ENCODE measurements at places on chromosomes 6 and 20.

DNA sequence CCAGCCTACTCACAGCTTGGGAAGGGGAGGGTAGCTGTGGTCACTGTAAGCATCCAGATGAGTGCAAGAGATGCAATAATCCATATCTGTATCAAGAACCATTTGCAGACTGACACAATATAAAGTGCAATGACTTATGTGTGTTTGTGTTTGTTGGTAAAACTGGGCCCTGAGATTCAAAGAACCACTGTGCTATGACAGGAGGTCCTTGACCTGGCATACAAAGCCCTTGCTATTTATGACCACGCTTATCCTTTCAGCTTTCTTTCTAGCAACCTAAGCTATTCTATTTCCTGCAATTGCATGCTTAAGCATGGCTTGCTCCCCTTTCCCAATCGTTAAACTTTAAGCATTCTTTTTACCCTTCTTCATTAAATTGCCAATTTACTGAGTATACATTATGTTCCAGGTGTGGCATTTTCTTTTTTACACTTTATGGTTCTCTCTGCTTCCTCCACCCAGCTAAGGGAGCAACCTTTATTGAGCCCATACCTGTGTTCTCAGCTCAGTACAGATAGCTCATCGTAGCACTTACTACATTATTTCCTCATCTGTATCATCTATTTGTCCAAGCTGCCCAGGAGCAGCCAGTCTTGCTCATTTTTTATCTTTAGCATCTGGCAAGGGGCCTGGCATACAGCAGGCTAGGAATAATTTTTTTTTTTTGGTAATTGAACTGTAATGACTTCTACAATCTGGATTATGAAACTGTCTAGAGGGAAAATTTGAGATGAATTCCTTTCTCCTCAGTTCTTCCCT lies 3.5 kb downstream of the MCUR1 start:
- DNase-seq, result peak; percentile 50

- DNase-seq, result no peak
Measured at GRCh38 chr6:6243846-6244245, 76.6 kb downstream of the F13A1 start.

- DNase-seq, result no peak
Measured at GRCh38 chr6:167717455-167717854, 109.3 kb upstream of the AFDN start.

GRCh38 chr6:35287671-35288396 lies 9.8 kb upstream of the DEF6 start:
- peak; percentile 41 for DNase-seq

DNA sequence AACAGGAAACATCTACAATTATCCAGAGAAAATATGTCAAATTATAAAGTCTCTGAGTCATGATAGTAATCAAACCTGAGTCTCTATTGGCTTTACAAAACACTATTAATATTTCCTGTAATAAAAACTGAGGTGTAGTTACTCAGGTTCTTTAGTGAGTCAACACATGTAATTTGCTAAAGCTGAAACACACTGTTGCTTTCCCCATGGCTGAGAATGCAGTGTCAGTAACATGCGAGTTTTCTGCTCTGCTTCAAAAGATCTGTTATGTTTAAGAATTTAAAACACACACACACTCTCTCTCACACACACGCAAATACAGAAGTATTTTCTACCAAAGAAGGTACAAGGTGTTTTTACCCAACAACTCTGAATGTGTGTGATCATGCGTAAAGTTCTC lies 38.6 kb downstream of the ATXN1 start:
- no peak for DNase-seq

DNA sequence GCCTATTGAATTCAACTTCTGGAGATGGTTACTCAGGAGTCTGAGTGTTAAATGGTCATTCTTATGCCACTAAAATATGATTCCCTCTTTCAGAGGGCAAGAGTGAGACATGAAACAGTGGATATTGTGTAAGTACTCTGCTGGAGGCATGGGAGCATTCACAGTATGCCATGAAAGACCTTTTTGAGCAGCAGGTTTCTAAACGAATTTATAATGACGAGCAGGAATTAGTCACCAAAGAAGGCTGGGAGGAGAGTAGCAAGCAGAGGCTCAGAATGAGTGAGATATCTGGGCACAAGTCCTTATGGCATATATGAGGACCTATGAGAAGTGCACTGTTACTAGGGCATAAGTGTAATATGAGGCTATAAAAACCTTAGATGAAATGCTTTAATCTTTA lies 10.9 kb upstream of the MYB start:
- DNase-seq, result no peak

DNA sequence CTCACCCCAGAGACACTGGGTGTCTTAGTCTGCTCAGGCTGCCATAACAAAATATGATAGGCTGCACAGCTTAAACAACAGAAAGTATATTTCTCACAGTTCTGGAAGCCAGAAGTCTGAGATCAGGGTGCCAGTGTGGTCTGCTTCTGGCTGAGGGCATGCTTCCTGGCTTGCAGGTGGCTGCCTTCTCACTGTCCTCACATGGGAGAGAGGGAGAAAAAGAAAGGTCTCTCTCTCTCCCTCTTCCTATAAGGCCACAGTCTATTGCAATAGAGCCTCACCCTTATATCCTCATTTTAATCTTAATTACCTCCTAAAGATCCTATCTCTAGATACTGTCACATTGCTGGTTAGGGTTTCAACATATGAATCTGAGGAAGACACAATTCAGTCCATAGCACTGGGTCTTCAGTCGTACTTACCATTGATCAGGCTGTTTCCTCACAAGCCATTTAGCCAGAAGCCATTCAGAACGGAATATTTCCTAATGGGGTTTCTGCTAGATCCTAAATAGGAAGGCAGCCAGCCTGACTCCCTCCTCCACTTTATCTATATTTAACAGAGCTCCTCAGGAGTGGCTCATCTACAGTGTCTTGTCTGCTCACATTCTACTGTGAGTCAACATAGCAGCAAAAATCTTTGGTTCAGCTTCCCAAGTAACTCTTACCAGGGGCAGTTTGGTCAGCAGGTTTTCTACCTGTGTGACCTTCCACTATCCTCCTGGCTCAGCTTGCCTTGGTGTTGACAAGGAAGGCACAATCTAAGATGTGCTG lies 42.2 kb downstream of the CD164 start:
- no peak for DNase-seq

DNA sequence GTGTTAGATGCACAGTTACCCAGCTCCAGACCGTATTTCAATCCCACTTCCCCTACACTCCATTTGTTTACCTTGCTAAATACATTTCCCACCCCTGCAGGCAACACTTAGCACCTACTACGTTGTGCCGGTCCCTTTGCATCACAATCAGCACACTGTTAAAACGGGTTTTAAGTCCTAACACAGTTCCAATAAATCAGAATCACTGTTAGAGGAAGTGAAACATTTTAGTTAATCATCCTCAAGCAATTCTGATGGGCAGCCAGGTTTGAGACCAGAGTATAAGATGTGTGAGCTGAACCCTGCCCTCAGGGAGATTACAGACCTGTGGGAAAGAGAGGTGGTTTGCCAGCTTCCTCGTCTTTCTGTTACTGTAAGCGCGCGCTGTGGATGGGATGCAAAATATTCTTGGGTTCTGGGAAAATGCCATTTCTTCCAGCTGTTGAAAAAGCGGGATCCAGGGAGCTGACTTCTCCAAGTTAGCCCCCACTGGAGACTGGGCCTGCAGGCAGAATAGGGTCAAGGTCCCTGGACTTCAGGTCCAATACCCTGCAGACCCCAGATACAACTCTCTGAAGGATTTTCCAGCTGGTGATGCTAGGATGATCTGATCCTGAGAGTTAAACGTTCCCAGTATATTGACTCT lies 3.1 kb downstream of the ZCCHC3 start:
- DNase-seq, result no peak

GRCh38 chr6:21143645-21144044 lies 449.9 kb upstream of the SOX4 start:
- DNase-seq, result no peak

GRCh38 chr6:11747021-11747420 lies 31.6 kb downstream of the ADTRP start:
- no peak for DNase-seq

DNA sequence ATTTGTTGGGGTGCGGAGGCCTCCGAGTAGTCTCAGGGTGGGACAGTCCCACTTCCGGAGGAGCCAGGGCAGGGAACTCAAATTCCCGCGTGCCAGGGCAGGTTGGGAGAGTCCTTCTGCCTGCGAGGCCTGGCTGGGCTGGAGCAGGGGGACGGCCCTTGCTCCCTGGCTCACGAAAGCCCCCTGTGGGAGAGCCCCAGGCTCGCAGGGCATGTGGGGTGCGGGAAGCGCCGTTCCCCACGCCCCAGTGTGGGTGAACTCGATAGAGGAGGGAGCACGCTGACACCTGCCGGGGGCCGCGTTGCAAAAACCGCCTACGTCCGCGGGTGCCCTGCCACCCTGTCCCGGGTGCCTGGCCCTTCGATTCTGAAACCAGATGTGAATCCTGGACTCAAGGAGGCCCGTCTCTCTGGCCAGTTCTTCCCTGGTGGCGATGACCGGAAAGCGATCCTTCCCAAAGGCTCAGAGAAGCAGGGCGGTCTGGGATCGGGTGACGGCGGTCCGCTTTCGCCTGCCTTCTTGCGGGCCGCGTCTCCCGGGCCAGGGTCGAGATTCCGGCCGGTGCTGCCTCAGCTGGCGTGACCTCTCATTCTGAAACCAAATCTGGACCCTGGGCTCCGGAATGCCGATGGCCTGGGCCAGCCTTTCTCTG lies 1846.5 kb upstream of the DEFB115 start:
- DNase-seq, result no peak

GRCh38 chr6:38039502-38039901 lies 220.0 kb downstream of the ZFAND3 start:
- DNase-seq, result no peak

DNA sequence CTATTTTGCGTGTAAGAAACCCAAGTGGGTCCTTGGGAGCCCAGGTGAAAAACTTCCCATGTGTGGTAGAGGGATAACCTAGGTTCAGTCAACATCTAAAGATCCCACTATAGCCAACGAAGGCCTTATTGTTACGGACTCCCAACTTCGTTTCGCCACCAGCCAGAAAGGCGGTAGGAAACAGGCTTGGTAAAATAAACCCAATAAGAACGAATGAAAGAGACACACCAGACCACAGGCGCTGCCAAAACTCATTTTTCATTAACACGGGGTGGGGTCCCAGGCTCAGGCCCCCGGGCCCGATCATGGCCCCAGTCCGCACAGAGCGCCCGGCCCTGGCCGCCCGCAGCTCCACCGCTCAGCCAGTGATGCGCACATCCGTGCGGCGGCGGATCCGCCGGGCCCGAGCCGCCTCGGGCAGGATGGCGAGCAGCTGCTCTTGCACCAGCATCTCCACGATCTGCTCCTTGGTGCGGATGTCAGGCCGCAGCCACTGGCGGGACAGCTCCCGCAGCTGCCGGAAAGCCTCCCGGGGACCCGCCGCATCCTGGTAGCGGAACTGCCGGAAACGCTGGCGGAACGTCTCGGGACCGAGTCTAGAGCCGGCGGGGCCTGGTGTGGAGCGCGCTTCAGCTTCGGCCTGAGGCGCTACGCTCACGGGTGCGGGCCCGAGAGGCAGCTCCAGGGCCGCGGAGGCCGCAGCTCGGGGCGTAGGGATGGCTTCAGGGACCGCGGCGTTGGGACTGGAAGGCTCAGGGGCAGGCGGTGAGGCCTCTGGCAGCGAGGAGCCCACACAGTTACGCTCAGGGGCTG lies 709 bp downstream of the SCAND1 start:
- DNase-seq, result peak; percentile 45

DNA sequence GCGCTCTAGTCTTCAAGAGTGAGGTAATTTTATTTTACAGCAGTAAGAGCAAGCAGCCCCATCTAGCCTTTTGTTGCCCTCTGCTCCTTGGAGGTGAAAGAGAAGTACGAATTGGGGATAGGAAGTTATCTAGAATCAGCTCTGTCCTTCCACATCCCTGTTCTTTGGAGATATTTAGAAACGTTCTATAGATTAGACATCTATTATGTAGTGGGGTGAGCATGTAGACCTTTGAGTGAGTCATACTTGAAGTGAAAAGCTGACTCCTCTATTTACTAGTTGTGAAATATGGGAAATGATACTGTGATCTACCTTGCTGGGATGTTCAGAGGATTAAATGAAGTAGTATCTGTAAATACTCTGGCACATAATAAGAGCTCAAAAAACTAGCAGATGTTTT lies 36.0 kb upstream of the SLC35D3 start:
- no peak for DNase-seq

DNA sequence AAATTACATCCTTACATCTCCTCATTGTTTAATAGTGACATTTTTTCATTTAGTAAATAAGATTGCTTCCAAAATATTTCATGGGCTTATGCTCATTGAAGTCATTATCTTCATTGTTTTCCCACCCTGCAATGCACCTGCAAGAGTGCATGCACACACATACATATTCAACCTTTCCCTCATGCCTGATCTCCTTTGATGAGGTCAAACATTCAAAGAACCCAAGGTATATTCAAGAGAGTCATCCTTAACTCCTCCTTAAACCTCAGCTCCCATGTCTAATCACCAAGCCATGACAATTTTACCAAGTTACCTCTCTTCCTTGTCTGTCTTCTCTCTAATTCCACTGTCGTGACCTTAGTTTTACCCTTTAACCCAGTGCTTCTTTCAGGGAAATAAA lies 56.5 kb downstream of the HIVEP2 start:
- no peak for DNase-seq
